Astrocyte of the spinal cord (primary cell): ENCODE measurements at places on chromosomes 5 and 9.

- DNase-seq = no peak
These were observed 10.3 kb downstream of the FXN start for GRCh38 chr9:69045821-69046220.

DNA sequence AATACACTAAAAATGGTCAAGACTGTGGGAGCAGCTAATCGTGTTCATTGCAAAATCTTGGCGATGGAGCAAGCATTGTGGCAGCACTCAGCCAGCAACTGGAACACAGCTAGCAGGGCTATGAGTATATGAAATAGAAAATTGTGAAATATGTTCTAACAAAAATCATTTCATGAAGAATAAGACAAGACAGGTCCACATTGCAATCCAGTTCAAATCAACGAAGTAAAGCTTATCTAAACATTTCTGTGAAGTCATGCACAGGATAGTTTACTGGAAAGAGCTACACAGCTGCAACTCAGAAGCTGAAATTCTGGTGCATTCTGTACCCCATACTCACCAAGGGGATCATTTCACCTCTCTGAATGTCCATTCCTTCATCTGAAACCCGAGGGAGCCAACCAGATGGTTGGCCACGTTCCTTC lies 5.3 kb upstream of the NFIL3 start:
- no peak for DNase-seq

DNA sequence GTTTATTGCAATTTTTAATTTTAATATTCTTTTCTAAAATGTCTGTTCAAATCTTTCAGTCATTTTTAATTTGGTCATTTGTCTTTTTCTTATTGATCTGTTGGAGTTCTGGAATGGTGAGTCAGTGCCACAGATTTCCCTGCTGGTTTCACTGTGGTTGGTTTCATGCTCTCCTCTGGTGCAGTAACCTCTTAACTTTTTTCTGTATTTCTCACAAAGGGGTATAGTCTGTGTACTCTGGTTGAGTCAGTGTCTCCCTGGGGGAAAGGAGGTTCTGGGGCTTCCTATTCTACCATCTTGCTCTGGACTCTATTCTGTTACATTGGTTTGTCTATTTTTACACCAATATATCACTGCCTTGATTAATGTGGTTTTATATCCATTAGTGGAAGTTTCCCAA lies 178.8 kb downstream of the CSNK1G3 start:
- peak; percentile 77 for DNase-seq

- no peak for DNase-seq
These were observed 38.0 kb downstream of the NIPAL4 start for GRCh38 chr5:157497875-157498611.

- peak; percentile 75 for DNase-seq
These were observed 22.5 kb upstream of the PTPN3 start for GRCh38 chr9:109520475-109521132.

DNA sequence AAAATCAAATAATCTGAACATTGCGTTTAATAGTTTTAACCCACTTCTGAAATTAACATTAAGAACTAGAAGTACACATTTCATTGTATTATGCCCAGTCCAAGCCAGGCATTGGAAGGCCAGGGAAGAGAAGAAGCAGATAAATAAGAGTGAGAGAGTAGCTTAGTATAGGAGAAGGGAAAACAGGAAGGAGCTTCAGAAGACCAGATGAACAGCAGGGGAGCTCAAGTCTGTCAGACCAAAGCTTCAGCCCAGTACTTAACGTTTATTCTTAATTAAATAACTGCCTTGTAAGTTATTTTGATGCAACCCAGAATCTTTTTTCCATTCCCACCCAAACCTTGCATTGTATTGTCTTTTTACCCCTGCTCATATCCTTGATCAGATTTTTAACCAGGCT lies 11.5 kb upstream of the FAM120AOS start:
- DNase-seq = no peak

DNA sequence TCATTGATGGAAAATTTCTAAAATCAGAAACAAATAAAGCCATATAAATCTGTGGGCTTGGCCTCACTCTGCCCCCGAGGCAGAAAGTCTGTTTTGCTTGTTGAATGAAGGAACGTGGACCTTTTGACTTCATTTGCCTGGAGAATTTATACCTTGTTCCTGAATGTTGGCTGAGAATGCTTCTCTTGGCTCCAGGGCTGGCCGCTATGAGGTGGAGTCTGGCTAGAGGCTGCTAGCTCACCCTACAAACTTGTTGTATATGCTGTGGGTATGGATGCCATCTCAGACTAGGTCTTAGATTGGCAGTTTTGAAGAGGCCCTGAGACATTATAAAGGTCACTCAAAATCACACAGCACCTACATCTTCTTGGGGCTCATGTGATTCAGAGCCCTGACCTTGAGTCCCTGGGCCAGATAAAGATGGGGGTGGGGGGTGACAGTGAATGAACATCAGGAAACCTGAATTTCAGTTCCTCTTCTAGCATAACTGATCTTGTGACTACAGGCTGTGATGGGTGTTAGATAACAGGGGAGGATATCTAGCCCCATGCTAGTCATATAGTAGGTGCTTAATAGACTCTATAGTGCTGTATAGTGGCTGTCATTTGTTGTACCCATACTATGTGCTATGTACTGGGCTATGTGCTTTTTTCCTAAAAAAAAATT lies 2.8 kb downstream of the GM2A start:
- no peak for DNase-seq

DNA sequence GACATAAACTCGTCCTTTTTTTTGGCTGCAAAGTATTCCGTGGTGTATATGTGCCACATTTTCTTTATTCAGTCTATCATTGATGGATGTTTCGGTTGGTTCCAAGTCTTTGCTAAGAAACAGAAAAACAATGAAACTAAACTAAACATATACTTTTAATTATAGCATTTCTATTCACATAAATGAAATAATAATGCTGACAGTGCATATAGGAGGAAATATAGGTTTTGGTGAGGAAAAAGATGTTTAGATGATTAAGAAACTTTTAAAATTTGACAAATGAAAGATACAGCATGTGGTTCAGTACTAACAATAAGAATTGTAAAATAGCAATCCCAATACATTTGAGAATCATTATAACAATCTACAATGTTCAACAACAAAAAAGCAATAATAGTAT lies 1094.5 kb upstream of the CDH6 start:
- peak; percentile 9 for DNase-seq

DNA sequence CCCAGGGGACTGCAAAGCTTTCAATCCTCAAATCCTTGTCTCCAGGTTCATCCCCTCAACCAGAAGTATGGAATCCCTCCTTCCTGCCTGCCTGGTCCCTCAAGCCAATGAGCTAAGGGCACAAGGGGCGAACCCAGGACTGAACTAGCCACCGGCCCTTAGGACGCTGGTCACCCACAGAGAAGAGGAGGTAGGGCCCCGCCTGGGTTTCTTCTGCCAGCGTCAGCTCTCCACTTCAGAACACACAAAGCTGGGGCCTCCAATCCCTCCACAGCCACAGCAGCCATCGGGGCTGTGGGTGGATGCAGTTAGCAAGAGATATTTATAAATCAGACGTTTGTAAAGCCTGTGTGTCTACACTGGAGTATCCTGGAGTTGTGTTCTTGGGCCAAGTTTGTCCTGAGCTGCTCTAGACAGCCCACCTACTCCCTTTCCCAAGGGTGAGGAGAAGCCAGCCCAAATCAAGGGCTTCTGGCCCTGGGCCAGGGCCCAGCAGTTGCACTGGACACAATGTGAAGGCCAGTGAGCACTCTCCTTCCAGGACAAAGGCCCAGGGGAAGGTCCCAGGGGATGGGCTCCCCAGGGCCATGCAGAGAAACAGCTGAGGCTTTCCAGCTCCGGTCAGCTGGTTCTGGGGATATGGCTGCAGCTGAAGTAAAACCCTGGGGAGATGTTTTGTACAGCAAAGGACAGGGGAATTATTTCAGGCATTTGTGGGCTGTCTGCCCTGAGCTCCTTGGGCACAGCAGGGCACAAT lies 18.9 kb downstream of the AMBP start:
- no peak for DNase-seq

DNA sequence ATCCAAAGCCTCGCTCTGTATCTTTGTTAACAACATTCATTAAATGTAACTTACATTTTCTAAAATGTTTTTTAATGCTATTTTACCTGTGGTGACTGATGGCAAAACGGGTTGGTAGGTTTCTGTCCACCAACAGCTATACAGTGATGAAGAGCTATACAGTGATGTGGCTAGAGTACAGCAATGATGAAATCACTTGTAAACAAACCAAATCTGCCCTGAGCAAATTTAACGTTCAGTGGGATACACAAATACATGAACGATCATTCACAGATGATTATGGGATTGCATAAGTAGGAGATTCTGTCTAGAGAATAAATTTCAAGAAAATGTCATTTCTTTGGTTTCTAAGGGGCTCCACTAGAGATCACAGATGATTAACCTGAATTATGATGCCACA lies 132.7 kb downstream of the MPDZ start:
- DNase-seq = no peak

DNA sequence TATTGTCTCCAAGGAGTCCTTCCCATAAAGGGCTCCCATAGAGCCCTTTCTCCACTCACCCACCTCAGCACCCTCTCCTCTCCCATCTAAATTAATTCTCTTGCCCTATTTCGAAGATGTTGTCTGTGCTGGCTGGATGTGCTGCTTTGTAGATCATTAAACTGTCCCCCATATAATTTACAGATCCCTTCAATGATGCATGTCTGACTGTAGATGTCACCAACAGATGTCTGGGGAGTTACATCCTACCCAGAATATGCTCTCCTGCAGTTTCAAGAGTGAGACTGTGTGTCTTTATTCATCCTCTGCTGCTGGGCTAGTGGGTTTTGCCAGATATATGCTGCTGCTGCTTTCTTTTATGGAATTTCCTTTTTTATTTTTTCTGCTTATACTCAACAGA lies 351.2 kb downstream of the MLLT3 start:
- no peak for DNase-seq

DNA sequence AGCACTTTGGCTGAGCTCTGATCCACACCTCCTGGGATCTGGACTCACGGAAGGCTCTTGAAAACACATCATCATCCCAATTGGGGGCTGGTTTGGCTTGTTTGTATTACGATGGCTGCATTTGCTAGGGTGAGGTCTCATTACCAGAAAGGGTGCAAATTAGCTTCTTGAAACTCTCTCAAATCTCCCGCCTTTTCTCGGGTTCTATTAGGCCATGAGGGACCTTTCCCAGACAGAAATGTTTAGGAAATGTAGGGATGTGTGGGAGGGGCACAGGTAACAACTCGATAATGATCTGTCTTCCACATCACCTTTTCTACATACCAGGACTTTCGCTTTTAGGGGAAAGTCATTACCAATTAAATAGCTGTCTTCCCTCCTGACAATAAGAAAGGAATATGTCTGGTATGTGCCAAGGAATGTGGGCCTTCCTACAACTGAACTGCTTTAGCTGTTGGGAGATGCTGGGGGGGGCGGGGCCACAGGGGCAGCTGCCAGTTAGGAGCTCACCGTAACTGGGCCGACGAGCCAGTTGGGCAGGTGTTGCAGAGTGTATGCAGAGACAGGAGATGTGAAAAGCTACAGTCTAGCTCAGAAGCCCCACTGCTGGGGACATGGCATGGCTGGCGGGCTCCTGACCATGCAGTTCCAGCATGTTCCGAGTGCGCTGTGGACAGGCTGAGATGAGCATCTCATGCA lies 71.2 kb downstream of the AK8 start:
- DNase-seq = no peak

GRCh38 chr5:176789873-176790615 lies 20.3 kb upstream of the UNC5A start:
- DNase-seq = no peak

DNA sequence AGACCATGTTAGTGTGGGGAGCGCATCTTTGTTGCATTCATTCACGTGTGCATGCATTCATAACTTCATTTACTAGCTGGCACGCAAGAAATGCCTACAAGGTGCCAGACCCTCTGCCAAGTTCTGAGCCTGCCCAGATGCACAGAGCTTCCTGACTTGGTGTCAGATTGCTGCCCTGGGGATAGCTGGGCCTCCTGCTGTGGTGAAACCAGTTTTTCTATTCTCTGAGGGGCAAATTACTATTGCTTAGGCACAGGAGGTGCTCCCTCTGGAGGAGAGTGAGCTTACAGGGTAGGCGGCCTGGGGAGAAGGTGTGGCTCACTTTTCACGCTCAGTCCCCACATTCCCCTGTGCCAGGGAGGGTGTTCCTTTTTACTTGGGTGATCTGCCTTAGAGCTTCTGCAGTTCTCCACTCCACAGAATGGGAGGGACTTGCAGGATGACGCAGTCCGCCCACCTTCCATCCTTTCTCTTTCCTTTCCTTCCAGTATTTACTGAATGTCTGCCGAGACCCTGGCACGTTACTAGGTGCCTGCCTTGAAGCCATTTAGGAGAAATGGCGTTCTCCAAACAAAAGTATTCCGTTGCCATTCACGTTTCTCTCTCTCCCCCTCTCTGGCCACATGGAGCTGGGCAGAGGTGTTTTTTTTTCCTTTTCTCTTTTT lies 27.9 kb upstream of the CTNNA1 start:
- peak; percentile 50 for DNase-seq

DNA sequence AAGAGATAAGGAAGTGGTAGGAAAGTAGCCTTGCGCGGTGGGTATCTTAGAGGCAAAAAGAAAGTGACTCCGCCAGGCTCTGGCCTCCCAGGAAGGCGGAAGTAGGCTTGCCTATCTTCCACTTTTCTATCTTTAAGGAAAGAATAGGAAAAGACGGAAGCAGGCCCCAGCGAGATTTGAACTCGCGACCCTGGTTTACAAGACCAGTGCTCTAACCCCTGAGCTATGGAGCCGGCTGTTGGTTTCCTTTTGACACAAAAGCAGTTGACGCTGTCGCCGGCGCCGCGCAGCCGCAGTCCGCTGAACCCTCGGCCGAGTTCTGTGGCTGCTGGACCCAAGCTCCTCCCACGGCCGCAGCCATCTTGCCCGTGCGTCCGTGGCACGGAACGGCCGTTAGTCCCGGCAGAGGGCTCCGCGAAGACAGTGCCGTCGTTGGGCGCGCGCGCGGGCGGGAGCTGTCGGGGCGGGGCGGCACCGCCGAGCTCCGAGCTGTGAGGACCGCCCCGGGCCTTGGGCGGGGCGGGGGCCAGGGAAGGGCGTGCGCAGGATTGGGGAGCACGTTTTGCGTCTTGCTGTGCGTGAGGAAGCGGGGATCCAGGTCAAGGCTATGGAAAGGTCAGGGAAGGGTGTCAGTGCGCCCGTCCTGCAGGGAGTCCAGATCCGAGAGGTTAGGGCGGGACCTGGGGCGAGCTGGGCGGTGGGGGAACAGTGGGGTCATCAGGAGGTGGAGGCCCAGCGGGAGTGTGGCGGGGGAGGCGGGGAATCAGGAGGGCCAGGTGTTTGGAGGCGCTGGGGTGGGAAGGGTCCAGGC lies 13.3 kb downstream of the TRIM7 start:
- peak; percentile 96 for DNase-seq

- DNase-seq = no peak
These were observed 5.8 kb upstream of the IL4 start for GRCh38 chr5:132667761-132668705.

DNA sequence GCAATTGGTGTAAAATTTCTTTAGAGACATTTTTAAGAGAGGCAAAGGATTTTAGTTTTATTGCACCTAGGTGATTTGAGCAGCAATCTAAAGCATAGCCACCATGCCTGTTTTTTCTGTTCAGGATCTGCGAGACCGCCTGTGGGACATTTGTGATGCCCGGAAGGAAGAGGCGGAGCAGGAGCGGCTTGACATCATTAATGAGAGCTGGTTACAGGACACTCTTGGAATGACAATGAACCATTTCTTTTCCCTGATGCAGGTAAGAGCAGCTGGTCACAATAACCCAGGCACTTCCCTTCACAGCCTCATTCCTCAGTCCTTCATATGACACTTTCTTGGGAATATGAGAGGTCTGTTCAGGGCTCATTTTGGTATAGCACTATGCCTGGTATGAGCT lies 103.2 kb upstream of the IL7R start:
- DNase-seq = no peak

GRCh38 chr9:69762527-69762926 lies 2.7 kb upstream of the PTAR1 start:
- peak; percentile 32 for DNase-seq

GRCh38 chr5:40494631-40495236 lies 185.0 kb upstream of the PTGER4 start:
- DNase-seq = no peak
